ENCODE measurements at places on chromosomes 2 and 18.

GRCh38 chr2:233423552-233423860 lies 69.2 kb downstream of the DGKD start:
- DNase-seq: no peak

GRCh38 chr2:181164699-181165098 lies 184.3 kb downstream of the UBE2E3 start:
- no peak for DNase-seq

- no peak for DNase-seq
Observed at GRCh38 chr18:59700535-59700967, 3.3 kb upstream of the CCBE1 start.

DNA sequence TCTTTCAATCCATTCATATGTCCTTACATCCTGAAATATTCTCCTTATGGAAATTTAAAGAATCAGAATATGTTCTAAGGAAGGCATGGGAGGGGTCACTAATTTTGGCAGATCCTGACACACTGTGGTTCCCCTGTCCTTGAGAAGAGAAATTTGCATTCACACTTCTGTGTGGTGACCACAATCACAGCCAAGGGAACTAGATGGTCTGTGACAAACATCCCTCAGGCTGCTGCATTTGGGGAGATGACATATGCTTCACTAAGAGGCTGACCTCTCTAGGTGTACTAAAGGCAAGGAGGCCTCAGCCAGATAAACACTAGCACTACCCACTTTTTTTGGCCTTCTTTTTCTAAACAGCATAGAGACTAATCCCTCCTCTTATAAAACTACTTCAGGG lies 129.6 kb downstream of the MREG start:
- DNase-seq: no peak

All from stimulated activated CD8-positive, alpha-beta memory T cell treated with anti-CD3 and anti-CD28 coated beads, Interleukin-7, amount 100 ng/mL, for 48 hours (primary cell).